ENCODE measurements at places on chromosomes 11 and 22. TPM values are rescaled to one million over a fixed set of nuclear protein-coding genes. Genes with fewer than 3 reads are reported as not detected.

MISFA gene
- 3.1 TPM for total RNA-seq

MPEG1 gene
- not detected for total RNA-seq

TEAD1 gene
- 0.35 TPM for total RNA-seq

CFAP68 gene
- total RNA-seq, result 24.9 TPM

DNA sequence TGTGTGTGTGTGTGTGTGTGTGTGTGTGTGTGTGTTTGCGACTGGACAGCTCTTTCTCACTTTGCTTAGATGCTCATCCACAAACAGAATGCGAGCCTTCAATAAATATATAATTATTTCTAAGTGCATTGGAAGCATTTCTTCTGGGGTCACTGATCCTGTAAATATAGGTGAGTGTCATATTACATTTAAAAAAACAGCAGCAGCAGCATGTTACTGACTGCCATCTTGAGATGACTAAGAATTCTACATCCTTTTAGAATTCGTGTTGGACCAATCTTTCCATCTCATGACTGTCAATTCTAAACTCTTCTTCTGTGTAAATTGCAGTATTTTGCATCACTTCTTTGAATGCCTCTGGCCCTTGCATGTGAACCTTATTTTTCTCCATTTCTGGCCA, 238.0 kb upstream of the DDI1 start:
- DNase-seq, result no peak

DNA sequence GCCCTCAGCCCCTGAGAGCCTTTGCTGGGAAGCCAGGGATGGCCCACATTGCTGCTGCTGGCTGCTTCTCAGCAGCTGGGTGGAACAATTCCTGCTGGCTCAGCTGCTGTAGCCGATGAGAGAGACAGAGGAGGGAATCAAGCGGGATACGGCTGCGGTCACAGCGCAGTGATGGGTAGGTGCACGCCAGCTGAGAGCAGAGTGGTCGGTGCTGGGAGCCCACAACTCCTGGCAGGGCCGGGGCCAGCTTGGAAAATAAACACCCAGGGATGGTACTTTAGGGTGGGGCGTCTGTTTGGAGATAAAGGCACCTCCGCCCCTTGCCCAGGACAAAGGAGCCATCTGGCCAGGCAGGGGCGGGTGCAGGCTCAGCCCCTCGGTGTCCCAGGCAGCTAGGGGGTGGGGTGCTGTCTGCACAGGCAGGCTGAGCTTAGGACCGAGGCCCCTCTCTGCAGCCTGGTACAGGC, 480.5 kb downstream of the MIAT start:
- DNase-seq, result no peak

DNA sequence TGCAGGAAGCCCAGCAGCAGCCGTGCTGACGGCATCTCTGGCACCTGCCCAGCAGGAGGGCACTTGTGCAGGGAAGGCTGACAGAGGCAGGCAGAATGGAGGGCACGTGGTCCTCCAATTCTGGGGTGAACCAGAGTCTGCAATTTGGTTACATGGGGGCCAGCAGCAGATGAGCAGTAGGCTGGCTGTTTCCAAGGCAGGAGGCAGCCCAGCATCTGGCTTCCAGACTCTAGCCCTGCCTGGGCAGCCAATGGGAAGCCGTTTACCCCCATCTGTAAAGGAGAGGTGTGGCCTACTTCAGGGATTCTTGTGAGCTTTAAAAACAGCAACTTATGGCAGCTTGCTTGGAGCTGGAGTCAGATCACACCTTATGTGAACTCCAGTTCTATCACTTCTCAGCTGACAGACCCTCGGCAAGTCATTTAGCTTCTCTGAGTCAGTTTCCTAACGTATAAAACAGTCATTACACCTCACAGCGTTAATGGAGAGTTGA, 27.9 kb upstream of the RASL10A start:
- DNase-seq, result no peak

DNA sequence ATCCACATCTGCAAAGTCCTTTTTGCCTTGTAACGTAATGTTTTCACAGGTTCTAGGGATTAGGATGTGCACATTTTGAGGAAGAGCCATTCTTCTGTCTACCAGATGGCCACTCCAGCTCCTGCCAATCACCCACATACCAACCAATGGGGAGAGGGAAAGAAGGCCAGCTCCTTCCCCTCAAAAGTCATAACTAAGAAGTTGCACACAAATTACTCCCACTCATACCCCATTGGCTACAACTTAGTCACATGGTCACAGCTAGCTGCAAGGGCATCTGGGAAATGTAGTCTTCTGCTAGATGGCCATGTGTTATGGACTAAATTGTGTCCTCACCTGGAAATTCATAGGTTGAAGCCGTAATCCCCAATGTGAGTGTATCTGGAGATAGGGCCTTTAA, 15.4 kb upstream of the MYOD1 start:
- DNase-seq, result no peak

- peak; percentile 41 for DNase-seq
These were observed 741 bp downstream of the CARS1 start for GRCh38 chr11:3056296-3057068.

- no peak for DNase-seq
These were observed 9.2 kb upstream of the SLC5A12 start for GRCh38 chr11:26731084-26731456.

GRCh38 chr11:132674151-132674550, 858.1 kb downstream of the OPCML start:
- DNase-seq, result no peak

DNA sequence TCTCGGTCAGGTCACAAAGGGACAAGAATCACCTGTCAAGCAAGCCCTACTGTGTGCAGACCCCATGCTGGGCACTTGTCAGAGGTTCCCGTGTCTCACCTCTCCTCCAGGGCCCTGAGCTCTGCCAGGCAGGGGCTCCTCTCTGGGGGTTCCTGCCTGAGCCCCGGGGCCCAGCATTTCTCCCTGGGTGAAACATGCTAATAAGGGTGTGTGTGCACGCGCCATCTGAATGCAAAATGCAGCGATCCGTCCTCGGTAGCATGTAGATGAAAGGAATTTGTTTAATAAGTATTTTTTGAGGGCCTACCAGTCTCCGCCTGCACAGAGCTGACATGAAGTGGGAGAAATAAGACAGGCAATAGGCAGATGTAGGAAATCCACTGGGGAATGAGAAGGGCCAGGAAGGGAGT, 5.8 kb downstream of the ELFN2 start:
- no peak for DNase-seq

- no peak for DNase-seq
These were observed 13.5 kb downstream of the KCNQ1 start for GRCh38 chr11:2458321-2458720.

DNA sequence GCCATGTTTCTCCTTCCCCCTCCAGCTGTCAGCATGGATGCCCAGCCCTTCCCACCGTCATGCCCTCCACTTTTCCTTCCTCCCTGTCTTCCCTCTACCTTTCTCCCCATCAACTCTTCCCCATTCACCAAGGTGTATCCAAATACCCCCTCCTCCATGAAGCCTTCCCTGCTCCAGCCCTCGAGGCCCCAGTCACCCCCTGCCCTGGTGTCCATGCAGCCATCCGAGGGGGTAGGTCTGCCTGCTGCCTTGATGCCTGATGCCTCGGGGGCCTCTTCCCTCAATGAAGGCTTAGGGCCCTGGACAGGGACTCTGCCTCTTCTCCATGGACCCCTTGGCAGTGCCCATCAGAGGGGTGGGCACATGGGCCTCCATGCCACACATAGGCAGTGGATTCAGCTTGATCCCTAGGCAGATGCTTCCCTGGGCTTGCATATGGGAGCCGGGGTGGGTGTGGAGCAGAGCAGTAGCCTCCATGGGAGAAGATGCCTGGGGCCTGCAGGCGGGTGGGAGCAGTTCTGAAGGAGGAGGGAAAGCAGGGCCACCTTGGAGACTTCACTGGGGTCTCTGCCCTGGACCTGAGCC, 795.8 kb downstream of the BRD1 start:
- no peak for DNase-seq

- no peak for DNase-seq
These were observed 108.3 kb upstream of the SESN3 start for GRCh38 chr11:95339086-95339901.
